ENCODE measurements at places on chromosomes 6 and 20. TPM values are rescaled to one million over a fixed set of nuclear protein-coding genes. Genes with fewer than 3 reads are reported as not detected.

DNA sequence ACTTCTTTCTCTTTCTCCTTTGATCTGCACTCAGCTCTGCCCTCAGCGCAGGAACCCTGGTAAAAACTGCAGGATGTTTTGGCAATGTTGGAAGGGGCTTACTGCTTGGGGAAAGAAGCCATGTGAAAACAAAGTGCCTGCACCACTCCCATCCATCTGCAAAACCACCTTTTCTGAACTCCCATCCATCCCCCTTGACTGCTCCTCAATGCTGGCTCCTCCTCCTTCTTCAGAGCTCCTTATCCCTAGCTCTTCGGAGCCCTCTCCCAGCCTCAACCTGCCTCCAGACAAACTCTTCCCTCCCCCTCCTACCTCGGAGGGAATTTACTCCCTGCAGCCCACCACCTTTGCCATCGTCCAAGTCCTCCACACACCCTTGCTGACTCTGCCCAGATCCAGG, 4.2 kb upstream of the ZBTB12 start:
- no peak for DNase-seq

DNA sequence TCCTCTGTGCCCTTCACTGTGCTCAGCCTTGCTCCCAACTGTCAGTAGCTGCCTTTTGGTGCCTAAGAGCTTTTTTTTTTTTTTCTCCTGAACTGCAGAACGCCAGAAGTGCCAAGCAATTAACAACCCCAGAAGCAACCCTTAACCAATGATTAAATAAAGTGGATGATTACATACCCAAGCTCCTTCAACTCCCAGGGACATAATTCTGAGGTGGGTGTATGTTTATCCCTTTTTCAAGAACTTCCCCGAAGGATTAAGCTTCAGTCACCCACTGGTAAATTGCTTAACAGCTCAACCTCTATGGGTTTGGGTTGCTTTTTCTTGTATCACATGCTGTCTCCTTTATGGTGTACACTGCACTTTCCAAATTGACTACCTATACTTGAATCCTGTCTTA, 41.1 kb downstream of the KLHL31 start:
- DNase-seq = no peak

GRCh38 chr20:1062334-1063010, 55.9 kb upstream of the PSMF1 start:
- no peak for DNase-seq

DNA sequence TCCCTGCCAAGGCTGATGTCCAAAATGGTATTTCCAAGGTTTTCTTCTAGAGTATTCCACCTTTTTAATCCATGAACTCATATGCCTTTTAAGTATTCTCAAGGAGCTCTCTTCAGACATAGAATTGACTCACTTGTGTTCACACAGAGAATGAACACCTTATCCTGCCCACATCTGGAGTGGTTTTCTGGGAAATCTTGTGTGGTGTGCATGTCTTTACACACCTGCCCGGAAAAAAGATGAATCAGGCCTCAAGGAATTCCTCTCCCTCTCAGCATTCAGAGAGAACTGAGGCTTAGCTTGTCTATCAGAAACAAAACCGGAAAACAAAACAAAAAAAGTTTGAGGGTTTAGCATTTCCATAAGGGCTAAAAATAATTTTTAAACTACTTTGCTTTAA, 148.8 kb downstream of the TFAP2A start:
- no peak for DNase-seq

DNA sequence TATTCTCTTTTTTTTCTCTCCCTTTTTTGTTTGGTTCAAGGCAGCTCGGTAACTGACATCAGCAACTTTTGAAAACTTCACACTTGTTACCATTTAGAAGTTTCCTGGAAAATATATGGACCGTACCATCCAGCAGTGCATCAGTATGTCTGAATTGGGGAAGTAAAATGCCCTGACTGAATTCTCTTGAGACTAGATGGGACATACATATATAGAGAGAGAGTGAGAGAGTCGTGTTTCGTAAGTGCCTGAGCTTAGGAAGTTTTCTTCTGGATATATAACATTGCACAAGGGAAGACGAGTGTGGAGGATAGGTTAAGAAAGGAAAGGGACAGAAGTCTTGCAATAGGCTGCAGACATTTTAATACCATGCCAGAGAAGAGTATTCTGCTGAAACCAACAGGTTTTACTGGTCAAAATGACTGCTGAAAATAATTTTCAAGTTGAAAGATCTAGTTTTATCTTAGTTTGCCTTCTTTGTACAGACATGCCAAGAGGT, 10.6 kb downstream of the HEY2 start:
- DNase-seq = no peak

LTB gene
- total RNA-seq = not detected

SERINC1 gene
- total RNA-seq = 198 TPM

C6orf52 gene
- total RNA-seq = 0.97 TPM

All from chondrocyte (in vitro differentiated cells).